Uterine smooth muscle cell (primary cell): ENCODE measurements at places on chromosomes 1 and 21. TPM values are rescaled to one million over a fixed set of nuclear protein-coding genes. Genes with fewer than 3 reads are reported as not detected.

ATAD3B gene
- total RNA-seq: 16.9 and 35.3 TPM in 2 replicates

OR2T35 gene
- not detected in 2 replicates for total RNA-seq

FMO2 gene
- under 0.01 TPM in 1 of 2 replicates, not detected in the other for total RNA-seq

STK40 gene
- 17.6 and 19.9 TPM in 2 replicates for total RNA-seq

ENAH gene
- 61.8 and 72.2 TPM in 2 replicates for total RNA-seq

FAM163A gene
- not detected in 2 replicates for total RNA-seq

CLDN17 gene
- total RNA-seq: not detected in 2 replicates

LCE3D gene
- not detected in 2 replicates for total RNA-seq

CLDN19 gene
- not detected in 2 replicates for total RNA-seq

ADCY10 gene
- total RNA-seq: under 0.01 TPM in 2 replicates

RSPO1 gene
- 0.11 and 0.25 TPM in 2 replicates for total RNA-seq

OR2T29 gene
- not detected in 2 replicates for total RNA-seq

OR2G6 gene
- not detected in 2 replicates for total RNA-seq

ASB17 gene
- total RNA-seq: not detected in 2 replicates

SERPINC1 gene
- 0.12 TPM in 1 of 2 replicates, not detected in the other for total RNA-seq

TEDDM1 gene
- not detected in 2 replicates for total RNA-seq

HP1BP3 gene
- 289 and 375 TPM in 2 replicates for total RNA-seq

IBA57 gene
- 4.9 and 7.3 TPM in 2 replicates for total RNA-seq

CYP4A22 gene
- not detected in 2 replicates for total RNA-seq

PAFAH2 gene
- 7.7 and 9.4 TPM in 2 replicates for total RNA-seq

C8A gene
- total RNA-seq: not detected in 2 replicates

GUCA2A gene
- not detected in 2 replicates for total RNA-seq

AADACL3 gene
- not detected in 2 replicates for total RNA-seq

RRP1B gene
- total RNA-seq: 25.4 and 32.4 TPM in 2 replicates

AKR7A3 gene
- total RNA-seq: 0.44 and 0.62 TPM in 2 replicates

SGIP1 gene
- total RNA-seq: 26.7 and 48.0 TPM in 2 replicates

PIK3R3 gene
- 1.4 and 3.9 TPM in 2 replicates for total RNA-seq

FAM3B gene
- not detected in 2 replicates for total RNA-seq

CADM3 gene
- 0.12 and 0.22 TPM in 2 replicates for total RNA-seq

CNR2 gene
- not detected in 2 replicates for total RNA-seq

RBM15 gene
- total RNA-seq: 34.9 and 45.5 TPM in 2 replicates

SV2A gene
- total RNA-seq: 23.2 and 39.7 TPM in 2 replicates

PAQR7 gene
- total RNA-seq: 8.0 and 9.6 TPM in 2 replicates

NBPF10 gene
- total RNA-seq: 3.4 and 5.4 TPM in 2 replicates

INKA2 gene
- total RNA-seq: 0.87 and 0.89 TPM in 2 replicates

GBP5 gene
- not detected in 2 replicates for total RNA-seq

TPTE gene
- total RNA-seq: not detected in 2 replicates

ATP6V1G3 gene
- not detected in 2 replicates for total RNA-seq

EGLN1 gene
- total RNA-seq: 47.7 and 59.5 TPM in 2 replicates

FLG gene
- total RNA-seq: under 0.01 TPM in 1 of 2 replicates, not detected in the other

PKNOX1 gene
- 16.6 and 30.0 TPM in 2 replicates for total RNA-seq

FCN3 gene
- not detected in 2 replicates for total RNA-seq

LINGO4 gene
- under 0.01 TPM in 1 of 2 replicates, not detected in the other for total RNA-seq
